Effector memory CD8-positive, alpha-beta T cell (primary cell): ENCODE measurements at places on chromosomes 4 and X.

GRCh38 chr4:8308144-8308543 is 38.6 kb downstream of the HTRA3 start:
- DNase-seq = no peak

DNA sequence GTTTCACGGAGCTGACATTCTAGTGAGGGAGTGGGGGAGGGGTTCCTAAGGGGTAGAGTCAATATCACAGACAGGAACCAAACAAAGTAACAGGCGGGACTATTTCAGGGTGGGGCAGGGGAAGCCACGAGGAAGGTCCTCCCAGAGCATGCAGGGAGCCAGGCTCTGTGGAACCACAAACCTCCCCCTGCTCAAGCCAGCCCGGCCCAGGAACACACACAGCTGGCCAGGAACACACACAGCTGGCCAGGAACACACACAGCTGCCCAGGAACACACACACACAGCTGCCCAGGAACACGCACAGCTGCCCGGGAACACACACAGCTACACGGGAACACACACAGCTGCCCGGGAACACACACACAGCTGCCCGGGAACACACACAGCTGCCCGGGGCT is 24.8 kb downstream of the EVC2 start:
- no peak for DNase-seq

DNA sequence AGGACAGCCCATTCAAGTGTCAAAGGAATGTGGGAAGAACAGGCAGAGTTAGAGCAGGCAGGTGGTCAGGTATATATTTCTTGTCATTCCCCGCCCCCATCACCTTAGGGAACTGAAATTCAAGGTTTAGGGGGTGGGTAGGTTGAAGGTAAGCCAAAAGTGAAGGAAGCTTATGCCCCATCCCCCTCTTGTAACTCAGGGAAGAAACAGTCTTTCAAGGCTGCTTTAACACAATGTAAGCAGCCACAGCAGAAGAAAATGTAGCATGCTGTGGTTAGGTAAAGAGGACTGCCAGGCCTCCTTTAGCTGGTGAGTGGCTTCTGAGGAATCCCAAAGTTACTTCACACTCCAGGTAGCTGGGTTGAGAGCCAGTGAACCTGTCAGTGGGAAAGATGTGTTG is 122.3 kb downstream of the RS1 start:
- DNase-seq = no peak

GRCh38 chrX:28920153-28920943 is 333.1 kb downstream of the IL1RAPL1 start:
- no peak for DNase-seq

GRCh38 chr4:168629566-168629965 is 132.7 kb downstream of the PALLD start:
- DNase-seq = no peak

DNA sequence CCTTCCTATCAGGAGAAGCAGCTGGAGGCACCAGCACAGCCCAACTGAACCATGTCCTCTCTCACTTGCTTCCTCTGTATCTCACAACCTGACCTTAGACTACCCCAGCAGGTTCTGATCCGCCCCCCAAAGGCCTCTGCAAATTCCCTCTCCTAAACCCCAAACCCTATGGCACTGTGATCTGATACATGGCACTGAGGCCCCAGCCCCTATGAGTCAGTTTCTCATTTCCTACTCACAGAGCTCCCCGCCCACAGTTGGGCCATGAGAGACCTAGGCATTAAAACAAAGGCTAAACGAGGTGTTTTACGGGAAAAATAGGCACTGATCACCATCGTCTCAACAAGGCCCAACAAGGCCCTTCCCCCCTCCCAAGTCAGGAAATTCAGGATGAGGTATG is 19.1 kb downstream of the SASH3 start:
- no peak for DNase-seq

GRCh38 chr4:187544461-187545053 is 451.0 kb upstream of the ZFP42 start:
- no peak for DNase-seq

GRCh38 chr4:1318488-1319213 is 28.4 kb upstream of the UVSSA start:
- no peak for DNase-seq

GRCh38 chr4:74904509-74905065 is 28.3 kb upstream of the PARM1 start:
- no peak for DNase-seq

GRCh38 chr4:38387819-38388218 is 276.2 kb upstream of the KLF3 start:
- DNase-seq = no peak

- DNase-seq = no peak
Measured at GRCh38 chr4:158033416-158034120, 139.3 kb downstream of the GASK1B start.

- DNase-seq = no peak
Measured at GRCh38 chr4:55947254-55947882, 1.4 kb upstream of the CEP135 start.

GRCh38 chrX:19875050-19875431 is 12.4 kb downstream of the SH3KBP1 start:
- no peak for DNase-seq

DNA sequence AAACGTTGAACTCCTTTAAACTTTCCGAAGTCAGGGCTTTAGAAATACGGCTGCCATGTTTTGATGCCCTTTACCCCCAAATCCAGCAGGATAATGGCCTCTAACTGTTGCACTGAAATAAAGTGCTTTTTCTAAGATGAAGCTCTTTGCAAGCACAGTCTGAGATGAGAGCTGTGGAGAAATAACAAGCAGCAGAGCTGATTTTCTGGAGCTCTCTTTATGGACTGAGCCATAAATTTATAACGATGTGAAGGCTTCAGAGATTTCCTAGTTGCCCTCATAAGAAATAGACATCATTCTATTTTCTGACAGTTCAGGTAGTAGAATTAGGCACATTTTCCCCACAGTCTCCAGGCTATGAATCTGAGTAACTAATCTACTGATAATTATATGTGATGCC is 567.3 kb downstream of the PDHA2 start:
- DNase-seq = no peak

- no peak for DNase-seq
Measured at GRCh38 chr4:17376205-17376604, 135.7 kb downstream of the QDPR start.

- no peak for DNase-seq
Measured at GRCh38 chr4:84814094-84814750, 152.3 kb downstream of the WDFY3 start.

DNA sequence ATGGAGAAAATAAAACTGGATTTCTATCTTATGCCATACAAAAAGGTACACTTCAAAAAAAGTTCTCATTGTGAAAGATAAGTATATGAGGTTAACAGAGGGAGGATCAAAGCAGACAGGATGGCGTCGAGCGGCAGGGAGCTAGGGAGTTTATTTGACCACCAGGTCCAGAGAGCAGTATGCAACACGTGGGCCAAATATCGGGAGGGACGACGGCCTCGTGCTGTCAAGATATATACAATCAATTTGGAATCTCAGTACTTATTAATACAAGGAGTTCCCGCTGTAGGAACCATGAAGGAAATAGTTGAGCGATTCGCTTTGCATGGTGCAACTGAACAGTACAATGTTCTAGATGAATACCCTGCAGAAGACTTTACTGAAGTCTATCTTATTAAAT is 1069.4 kb upstream of the INTU start:
- DNase-seq = no peak

DNA sequence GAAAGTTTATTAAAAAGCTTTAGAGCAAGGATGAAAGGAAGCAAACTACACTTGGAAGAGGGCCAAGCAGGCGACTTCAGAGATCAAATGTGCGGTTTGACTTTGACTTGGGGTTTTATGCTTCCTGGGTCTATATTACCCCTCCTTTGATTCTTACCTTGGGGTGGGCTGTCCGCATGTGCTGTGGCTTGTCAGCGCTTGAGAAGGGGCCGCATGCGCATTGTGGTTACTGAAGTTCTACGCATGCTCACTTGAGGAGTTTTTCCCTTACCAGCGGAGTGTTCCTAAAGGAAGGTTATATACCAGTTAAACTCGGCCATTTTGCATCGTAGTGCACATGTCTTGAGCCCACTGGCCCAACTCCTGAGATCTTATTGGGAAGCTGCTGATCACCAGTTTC is 9.9 kb downstream of the ZNF157 start:
- peak; percentile 69 for DNase-seq

DNA sequence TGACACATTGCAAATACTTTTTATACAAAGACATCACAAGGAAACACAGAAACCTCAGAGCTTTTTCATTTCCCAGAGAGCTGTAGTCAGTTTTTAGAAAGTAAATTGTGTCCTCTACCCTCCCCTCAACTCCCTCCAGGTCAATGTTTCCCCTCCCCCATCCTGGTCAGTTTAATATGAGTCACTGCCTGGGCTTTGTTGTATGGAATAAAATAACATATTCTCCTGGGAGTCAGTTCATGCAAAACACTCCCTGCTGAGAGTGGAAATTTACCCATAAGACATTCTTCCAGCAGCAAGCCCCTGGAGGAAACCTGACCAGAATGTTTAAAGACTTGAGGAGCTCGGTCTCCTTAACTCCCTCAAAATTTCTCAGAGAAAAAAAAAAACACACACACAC is 270.1 kb upstream of the LDB2 start:
- DNase-seq = no peak

GRCh38 chrX:119942173-119942819 is 1.3 kb downstream of the NKAP start:
- no peak for DNase-seq

- no peak for DNase-seq
Measured at GRCh38 chrX:95626748-95627147, 1057.9 kb upstream of the DIAPH2 start.

DNA sequence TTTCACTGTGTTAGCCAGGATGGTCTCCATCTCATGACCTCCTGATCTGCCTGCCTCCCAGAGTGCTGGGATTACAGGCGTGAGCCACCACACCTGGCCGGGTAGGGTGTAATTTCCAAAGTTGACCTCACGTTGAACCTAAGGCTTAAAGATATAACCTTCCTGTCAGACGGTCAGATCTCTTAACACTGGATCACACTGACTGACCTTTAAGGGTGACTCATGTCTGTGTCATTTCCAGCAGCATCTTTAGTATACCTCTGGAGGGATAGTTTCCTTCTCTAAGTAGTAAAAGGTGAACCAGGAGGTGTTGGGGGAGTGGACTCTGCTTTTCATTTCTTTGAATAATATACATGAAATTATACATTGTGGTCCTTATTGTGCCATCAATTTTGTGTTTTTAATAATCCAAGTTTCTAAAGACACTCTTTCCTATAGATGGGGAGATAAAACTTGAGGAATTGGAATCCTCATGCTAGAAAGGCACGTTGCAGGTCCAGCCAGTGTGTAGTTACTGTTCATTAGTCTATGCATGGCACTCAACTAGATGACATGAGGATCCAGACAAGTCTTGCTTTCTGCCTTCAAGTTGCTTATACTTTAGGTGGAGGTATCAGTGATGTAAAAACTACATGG is 45.7 kb downstream of the ARHGAP10 start:
- DNase-seq = no peak

DNA sequence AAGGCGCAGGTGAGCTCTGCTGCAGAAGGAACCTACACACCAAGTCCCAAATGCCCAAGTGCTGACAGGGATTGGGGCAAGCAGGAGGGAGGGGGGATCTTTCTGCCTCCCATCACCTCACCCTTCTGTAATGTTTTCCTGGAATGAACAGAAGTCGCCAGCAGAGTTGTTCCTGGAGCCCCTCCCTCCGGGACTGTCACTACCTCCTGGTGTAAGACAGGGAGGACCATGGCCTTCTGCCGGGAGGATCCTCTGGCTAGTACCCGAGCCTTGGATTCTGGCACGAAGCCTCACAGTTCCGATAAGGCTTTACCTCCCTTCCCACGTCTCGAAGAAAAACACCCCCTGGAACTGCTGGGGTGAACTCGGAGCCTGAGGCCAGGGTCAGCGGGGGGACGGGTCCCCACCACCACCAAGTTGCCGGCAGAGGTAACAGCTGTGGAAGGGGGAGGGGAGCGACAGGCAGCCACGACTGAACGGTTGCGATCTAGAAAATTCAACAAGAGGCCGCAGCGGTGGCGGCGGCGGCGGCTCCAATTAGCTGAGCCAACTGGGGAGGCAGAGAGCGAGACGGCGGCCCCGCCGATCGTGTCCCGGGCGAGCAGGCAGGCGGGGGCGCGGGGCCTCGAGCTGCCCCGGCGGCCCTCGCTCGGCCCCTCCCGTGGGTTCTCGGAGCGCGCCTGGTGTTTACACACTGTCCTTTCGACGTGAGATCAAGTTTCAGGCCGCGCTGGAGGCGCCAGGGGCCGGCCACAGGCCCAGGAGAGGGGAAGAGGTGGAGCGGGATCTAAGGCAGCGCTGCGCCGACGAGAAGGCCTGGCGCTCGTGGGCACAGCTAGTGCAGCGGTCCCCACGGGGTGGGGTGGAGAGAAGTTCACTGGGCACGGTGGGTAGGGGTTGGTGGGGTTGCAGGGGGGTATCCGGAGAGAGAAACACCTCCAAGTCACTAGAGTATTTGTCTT is 53.7 kb upstream of the BCOR start:
- no peak for DNase-seq

DNA sequence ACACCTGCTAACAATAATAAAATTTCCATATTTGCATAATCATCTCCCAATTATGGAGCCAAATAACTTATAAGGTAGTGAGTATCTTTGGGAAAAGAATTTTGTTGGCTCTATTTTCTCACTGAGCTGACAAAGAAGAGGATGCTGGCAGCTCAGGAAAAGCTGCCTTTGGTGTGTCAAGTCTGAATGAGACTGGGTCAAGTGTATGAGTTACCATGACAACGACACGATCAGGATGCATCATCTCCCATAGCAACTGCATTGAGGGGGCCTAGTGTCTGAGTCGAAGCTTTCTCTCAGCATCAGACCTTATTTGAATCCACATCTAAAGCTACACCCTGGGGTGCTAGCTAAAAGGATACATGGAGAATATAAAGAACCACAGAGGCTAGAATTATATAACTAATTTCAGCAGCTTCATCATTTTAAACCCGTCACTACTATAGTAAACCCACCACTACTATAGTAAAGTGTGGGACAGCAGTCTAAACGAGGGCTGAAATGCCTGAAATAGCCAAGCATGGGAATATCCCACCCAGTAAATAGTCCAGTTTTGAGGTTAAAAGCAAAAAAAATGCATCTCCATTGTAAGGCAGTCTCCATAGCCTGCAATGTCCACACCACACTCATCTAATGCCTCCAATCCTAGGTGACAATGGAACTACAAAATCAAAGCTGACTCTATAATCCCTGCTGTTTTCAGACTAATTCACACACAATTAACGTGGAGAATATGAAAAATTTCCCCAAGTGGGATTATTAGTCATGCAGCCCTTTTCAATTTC is 16.0 kb downstream of the GSPT2 start:
- DNase-seq = no peak

DNA sequence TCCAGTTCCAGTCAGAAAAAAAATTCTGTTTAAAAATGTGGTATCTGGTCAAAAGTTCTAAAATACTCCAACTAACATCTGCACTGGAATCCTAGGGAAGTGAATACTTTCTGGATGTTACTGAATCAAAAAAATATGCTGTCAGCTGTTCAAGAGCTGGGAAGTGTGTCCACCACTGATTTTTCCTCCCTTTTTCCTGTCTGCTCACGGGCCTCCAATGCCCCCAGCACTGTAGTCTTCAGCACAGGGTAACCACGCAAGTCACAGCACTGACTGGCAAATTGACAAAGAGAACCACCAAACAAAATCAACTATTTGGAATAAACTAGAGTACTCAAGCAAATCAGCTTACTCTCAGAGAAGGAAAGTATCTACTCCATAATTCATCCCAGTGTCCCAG is 9.9 kb downstream of the VEGFC start:
- DNase-seq = no peak
